ENCODE measurements at places on chromosomes 6 and 20. TPM values are rescaled to one million over a fixed set of nuclear protein-coding genes. Genes with fewer than 3 reads are reported as not detected.
A peak's percentile ranks its signal among the peaks of the same experiment; 100 is the strongest.

The COL10A1 gene
- total RNA-seq: 0.06 TPM

The DYNLT2 gene
- total RNA-seq: 15.4 TPM

The TCF21 gene
- total RNA-seq: 4.8 TPM

The SLC2A10 gene
- total RNA-seq: 12.2 TPM

The SAPCD1 gene
- total RNA-seq: 10.4 TPM

The BANF2 gene
- total RNA-seq: 60.2 TPM

The WASF1 gene
- total RNA-seq: 204 TPM

The TMC2 gene
- 0.56 TPM for total RNA-seq

The CALHM4 gene
- total RNA-seq: 0.25 TPM

DNA sequence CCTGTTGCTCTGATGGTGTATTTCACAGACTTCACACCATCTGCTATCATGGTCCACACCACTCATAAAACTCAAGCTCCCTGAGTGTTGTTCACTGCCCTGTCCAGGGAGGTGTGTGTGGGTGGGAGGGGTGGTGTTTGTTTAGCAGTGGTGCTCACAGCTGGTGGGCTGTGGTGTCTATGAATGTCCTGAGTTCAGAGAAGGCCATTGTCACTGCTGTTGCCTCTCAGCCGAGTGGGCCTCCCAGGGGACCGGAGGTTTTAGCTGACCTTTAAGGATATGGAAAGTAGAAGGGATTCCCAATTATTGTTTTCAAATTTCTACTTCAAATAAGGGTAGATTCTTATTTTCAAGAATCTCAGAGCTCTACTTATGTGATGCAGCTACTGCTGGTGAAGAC, 45.6 kb downstream of the DTD1 start:
- peaks cover 6% of the 10 kb centered on the region for H3K4me1 ChIP-seq
- no peak overlapping the region for H3K27ac ChIP-seq
- no peak overlapping the region for H3K4me3 ChIP-seq
- H3K27me3 ChIP-seq: no peaks in the 10 kb centered on the region
- no peak for DNase-seq

DNA sequence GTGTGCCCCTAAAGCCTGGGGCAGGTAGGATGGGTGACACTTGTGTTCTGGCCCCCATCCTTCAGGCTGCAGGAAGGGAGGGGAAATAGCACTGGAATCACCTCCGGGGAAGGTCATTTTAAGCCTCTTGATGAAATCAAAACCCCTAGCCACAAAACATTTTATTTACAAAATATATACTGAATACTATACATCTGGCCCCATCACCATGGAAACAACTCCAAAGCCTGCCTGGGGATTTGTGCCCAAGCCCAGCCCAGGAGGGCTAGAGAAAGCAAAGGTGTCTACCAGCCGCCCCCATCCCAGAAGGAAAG, 2.6 kb downstream of the SMIM29 start:
- no peaks in the 10 kb centered on the region for H3K27me3 ChIP-seq
- H3K4me3 ChIP-seq: no peak overlapping the region
- H3K4me1 ChIP-seq: peaks cover 11% of the 10 kb centered on the region
- H3K36me3 ChIP-seq: no peaks in the 10 kb centered on the region
- no peak for DNase-seq

GRCh38 chr20:39170896-39171463, 208.8 kb downstream of the DHX35 start:
- no peaks in the 10 kb centered on the region for H3K27me3 ChIP-seq
- H3K36me3 ChIP-seq: no peaks in the 10 kb centered on the region
- no peak for DNase-seq
- H3K4me1 ChIP-seq: no peaks in the 10 kb centered on the region
- no peak overlapping the region for H3K27ac ChIP-seq

DNA sequence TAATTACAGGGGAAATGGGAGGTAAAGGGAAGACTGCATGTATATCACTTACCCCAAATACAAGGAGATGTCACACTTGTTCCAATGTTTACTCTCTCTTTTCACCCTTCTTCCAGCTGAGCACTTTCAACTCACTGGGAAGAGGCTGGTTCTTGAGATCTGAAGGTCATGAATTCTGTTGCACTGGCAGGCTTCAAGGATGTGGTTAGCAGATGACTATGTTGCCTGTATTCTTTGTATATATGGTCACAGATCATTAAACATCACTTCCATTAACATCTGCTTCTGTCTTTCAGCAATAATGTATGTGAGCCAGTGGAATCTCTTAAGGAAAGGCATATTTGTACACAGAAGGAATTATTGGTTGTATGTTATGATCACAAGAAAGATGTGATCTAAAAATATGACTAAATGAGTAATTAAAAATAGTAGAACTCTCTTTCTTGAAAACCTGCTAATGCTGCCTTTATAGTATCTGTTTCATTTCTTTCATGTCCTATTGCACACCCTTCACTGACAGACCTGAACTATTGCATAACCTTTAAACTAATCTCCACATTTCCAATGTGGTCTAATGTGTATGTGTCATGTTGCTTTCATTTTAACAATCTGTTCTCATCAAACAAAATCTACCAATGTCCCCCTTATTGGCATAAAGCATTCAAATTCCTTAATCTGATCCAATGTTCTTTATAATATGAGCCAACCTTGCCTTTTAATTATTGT, 131.4 kb upstream of the EPHA7 start:
- no peak overlapping the region for H3K4me3 ChIP-seq
- DNase-seq: no peak
- H3K36me3 ChIP-seq: no peaks in the 10 kb centered on the region
- H3K27me3 ChIP-seq: no peaks in the 10 kb centered on the region

DNA sequence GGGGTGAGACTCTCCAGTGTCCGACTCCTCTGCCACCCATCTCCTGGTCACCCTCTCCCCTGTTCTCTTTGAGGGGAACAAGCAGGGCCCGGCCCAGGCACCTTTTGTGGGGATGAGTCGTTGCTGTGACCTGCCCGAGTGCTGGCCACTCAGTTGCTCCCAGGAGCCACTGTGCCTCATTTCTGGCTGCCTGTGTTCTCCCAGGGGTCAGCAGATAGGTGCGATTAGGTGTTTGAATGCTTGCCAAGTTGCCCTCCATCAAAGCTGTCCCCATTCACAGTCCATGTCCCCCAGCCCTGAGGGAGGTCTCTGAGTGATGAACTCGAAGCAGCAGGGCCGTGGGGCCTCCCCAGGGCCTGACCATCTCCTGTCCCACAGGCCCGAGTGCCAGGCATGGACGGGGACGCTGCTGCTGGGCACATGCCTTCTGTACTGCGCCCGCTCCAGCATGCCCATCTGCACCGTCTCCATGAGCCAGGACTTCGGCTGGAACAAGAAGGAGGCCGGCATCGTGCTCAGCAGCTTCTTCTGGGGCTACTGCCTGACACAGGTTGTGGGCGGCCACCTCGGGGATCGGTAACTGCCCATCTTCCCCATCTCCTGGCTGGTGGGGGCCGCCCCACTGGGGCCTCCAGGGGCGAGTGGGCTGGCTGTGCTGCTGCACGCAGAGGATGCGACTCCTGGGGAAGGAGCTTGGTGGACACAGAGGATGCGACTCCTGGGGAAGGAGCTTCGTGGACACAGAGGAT, 4.1 kb downstream of the SLC17A9 start:
- H3K36me3 ChIP-seq: no peaks in the 10 kb centered on the region
- H3K27ac ChIP-seq: no peak overlapping the region
- H3K4me3 ChIP-seq: no peak overlapping the region
- H3K27me3 ChIP-seq: no peaks in the 10 kb centered on the region
- H3K4me1 ChIP-seq: peaks cover 30% of the 10 kb centered on the region

GRCh38 chr20:17868700-17869231, 99.8 kb downstream of the SNX5 start:
- no peak for DNase-seq
- H3K27ac ChIP-seq: no peak overlapping the region
- H3K4me3 ChIP-seq: no peak overlapping the region
- H3K4me1 ChIP-seq: peaks cover 15% of the 10 kb centered on the region

GRCh38 chr6:132412656-132413498, 11.6 kb upstream of the MOXD1 start:
- no peaks in the 10 kb centered on the region for H3K27me3 ChIP-seq
- H3K4me3 ChIP-seq: no peak overlapping the region
- no peaks in the 10 kb centered on the region for H3K4me1 ChIP-seq

DNA sequence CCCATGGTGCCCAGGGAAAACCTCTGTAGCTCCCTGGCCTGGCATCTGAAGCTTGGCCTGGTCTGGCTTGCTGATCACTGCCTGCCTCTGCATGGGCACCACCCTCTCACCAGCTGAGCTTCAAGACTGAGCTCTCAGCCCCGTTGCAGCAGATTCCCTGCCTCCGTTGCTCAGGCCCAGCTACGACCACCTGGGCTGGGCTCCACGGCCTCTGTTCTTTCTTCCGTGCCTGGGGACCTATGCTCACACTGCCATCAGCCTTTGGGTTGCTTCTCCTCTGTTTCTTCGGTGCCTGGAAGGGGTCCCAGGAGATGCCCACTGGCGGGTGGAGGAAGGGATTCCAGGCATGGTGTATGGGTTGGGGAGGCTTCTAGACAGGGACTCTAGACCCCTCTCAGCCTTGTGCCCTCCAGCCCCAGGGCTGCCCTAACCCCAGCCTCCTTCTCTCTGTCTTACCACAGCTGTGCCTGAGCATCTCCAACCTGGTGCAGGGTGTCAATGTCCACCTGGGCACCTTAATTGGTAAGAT, 9.1 kb downstream of the BPIFB2 start:
- no peak overlapping the region for H3K4me3 ChIP-seq
- DNase-seq: no peak
- no peaks in the 10 kb centered on the region for H3K36me3 ChIP-seq
- H3K27ac ChIP-seq: no peak overlapping the region
- no peaks in the 10 kb centered on the region for H3K27me3 ChIP-seq

DNA sequence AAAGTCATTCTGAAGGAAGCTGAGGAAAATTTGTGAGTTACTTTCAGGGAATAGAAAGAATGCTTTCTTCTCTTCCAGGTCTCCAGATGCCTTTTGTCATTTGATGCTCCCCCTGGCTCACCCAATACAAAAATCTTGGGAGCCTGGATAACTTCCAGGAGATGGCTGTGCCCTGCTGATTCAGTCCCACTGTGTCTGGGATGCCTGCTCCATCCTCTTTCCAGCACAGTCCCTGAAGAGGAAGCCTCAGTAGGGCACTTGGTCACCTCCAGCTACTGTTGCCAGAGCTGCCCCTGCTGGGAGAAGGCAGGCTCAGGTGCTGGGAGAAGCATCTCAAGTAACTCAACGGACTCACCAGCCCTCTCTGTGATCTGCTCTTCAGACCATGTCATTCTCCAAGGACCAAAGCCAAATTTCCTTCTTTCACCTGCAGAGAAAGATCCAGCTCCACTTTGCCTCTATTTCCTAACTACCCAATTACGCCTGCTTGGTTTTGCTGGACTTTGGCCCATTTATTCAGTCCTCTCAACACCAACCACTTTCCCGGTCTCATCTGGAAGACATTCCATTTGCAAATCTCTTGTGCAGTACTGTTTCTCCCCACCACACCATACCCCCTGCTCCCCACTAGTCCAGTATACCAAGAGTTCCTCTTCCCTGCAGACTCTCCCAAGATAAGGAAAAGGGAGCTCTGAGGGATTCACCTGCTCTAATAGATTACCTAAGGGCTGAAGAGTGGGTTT, 53.3 kb downstream of the SLC23A2 start:
- no peaks in the 10 kb centered on the region for H3K36me3 ChIP-seq
- no peak for DNase-seq
- no peaks in the 10 kb centered on the region for H3K27me3 ChIP-seq
- no peak overlapping the region for H3K4me3 ChIP-seq

GRCh38 chr6:88499436-88499835, 333.3 kb upstream of the CNR1 start:
- H3K4me3 ChIP-seq: no peak overlapping the region
- no peaks in the 10 kb centered on the region for H3K27me3 ChIP-seq
- no peaks in the 10 kb centered on the region for H3K4me1 ChIP-seq

DNA sequence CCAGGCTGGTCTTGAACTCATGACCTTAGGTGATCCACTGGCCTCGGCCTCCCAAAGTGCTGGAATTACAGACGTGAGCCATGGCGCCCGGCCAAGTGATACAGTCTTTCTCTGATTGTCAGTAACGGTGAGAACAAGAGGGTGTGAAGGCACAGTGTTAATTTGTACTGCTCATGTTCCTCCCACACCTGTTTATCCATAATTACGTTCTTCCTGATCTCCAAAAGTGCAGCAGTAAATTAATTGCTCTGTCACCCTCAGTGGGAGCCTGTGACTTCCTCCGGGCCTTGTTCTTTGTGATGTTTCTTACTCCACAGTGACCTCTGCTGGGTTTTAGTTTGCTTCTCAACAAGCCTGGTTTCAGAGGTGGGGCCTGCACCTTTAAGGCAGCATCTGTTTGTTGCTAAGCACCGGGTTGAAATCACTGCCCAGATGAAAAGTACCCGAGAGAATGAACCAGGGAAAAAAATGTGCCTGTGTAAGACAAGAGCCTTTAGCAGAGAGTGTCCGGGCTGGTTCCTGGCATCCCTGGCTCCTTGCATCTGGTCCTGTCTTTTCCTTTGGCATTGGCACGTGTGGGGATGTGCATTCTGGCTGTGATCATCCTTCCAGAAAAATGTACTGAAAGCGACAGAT, 89.1 kb upstream of the CLDN20 start:
- peak; percentile 70 for DNase-seq
- no peaks in the 10 kb centered on the region for H3K4me1 ChIP-seq
- no peaks in the 10 kb centered on the region for H3K27me3 ChIP-seq
- H3K27ac ChIP-seq: no peak overlapping the region

- H3K27ac ChIP-seq: no peak overlapping the region
- H3K27me3 ChIP-seq: no peaks in the 10 kb centered on the region
- no peaks in the 10 kb centered on the region for H3K4me1 ChIP-seq
These were observed 84.5 kb downstream of the SGK1 start for GRCh38 chr6:134233180-134233955.

DNA sequence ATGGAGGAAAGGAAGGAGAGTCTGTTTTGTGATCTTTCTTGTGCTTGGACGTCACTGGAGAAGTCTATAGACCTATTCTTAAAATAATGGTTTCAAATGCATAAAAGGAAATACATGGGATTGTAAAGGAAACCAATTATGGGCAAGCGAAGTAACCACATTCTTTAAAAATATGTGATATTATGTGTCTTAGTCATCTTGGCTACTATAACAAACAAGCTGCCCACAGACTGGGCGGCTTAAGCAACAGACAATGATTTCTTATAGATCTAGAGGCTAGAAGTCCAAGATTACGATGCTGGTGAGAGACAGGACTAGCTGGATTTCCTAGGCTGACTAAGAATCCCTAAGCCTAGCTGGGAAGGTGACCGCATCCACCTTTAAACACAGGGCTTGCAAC, 49.4 kb upstream of the CD83 start:
- DNase-seq: no peak
- H3K4me1 ChIP-seq: peaks cover 2% of the 10 kb centered on the region
- H3K4me3 ChIP-seq: no peak overlapping the region
- no peak overlapping the region for H3K27ac ChIP-seq
- H3K27me3 ChIP-seq: no peaks in the 10 kb centered on the region

- no peaks in the 10 kb centered on the region for H3K4me1 ChIP-seq
- no peak overlapping the region for H3K4me3 ChIP-seq
- H3K36me3 ChIP-seq: no peaks in the 10 kb centered on the region
- no peaks in the 10 kb centered on the region for H3K27me3 ChIP-seq
These were observed 288.1 kb upstream of the SUPT3H start for GRCh38 chr6:45665859-45666258.

DNA sequence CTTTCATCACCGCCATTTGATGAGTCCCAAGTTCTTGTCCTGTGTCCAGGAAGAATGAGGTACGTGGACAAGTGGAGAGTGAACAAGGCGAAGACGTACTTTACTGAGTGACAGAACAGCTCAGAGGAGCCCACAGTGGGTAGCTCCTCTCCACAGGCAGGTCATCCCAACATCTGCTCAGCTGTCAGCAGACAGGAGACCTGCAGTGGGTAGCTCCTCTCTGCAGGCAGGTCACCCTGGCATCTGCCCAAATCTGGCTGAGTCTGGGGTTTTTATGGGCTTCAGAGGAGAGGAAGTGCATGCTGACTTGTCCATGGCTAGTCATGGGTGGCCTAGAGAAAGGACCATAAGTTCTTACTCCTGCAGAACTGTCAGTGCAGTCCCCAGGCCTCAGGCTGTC, 32.7 kb upstream of the PDYN start:
- H3K27me3 ChIP-seq: no peaks in the 10 kb centered on the region
- H3K27ac ChIP-seq: no peak overlapping the region
- DNase-seq: no peak
- no peaks in the 10 kb centered on the region for H3K36me3 ChIP-seq
- no peaks in the 10 kb centered on the region for H3K4me1 ChIP-seq
